ENCODE measurements at places on chromosomes 4 and X.

- DNase-seq: peak; percentile 2
Observed at GRCh38 chrX:116232833-116233232, 62.3 kb downstream of the AGTR2 start.

GRCh38 chr4:17535242-17535641 is 20.3 kb downstream of the CLRN2 start:
- no peak for DNase-seq

DNA sequence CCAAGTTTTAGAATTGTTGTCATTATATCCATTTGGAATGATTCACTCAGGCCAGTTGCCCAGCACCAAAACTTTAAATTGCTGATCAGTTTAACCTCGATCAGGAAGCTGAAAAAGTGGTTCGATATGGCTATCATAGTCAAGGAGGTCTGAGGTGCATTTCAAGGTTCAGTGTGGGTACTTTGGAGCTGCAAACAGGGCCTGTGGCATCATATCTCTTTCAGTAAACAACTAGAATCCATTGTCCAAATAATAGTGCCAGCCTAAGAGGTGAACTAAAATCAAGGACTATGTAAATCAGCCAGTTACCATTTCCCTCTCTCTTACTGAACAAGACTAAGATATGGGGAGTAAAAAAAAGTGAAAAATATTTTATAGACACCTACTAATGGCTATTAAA is 14.2 kb downstream of the TMEM47 start:
- DNase-seq: no peak

- DNase-seq: no peak
Observed at GRCh38 chrX:130084631-130085237, 25.6 kb downstream of the ELF4 start.

GRCh38 chr4:113684534-113685091 is 76.9 kb downstream of the CAMK2D start:
- DNase-seq: peak; percentile 20

- peak; percentile 22 for DNase-seq
Observed at GRCh38 chr4:18689308-18690115, 668.0 kb upstream of the LCORL start.

GRCh38 chr4:2535376-2536192 is 863 bp upstream of the FAM193A start:
- DNase-seq: no peak

GRCh38 chr4:170083541-170083940 is 6.2 kb downstream of the AADAT start:
- no peak for DNase-seq

GRCh38 chrX:109830704-109831206 is 97.7 kb upstream of the ACSL4 start:
- DNase-seq: no peak

DNA sequence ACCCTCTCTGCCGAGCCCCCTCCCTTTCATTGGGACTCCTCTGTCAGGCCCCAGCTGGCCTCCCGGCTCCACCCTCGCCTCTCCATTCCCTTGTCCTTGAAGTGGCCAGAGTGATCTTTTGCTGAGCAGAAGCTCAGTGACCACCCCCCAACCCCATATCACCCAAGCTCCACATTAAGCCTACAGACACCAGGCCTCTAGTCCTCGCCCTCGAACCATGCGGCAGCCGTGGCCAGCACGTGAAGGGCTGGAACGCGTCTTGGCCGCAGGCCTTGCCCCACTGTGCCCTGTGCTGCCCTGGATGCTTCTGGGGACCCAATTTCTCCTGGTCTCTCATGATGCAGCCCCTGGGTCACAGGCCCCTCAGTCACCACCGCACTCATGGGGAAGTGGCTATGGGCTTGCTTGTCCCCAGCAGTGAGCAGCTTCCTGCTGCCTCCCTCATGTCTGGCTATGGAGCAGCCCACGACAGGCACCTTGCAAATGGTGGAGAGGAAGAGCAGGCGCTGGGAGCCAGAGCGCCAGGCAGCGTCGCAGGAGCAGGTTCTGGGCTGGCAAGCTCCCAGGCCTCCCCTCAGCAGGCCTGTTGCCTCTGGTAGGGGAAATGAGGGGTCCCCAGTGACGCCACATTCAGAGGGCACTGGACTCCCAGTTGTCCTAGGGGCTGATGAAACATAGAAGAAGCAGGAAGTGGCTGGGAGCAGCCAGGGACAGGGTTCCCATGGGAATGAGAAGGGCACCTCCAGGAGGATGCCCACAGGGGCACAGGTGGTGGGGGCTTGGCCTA is 757 bp upstream of the SRPK3 start:
- DNase-seq: no peak

DNA sequence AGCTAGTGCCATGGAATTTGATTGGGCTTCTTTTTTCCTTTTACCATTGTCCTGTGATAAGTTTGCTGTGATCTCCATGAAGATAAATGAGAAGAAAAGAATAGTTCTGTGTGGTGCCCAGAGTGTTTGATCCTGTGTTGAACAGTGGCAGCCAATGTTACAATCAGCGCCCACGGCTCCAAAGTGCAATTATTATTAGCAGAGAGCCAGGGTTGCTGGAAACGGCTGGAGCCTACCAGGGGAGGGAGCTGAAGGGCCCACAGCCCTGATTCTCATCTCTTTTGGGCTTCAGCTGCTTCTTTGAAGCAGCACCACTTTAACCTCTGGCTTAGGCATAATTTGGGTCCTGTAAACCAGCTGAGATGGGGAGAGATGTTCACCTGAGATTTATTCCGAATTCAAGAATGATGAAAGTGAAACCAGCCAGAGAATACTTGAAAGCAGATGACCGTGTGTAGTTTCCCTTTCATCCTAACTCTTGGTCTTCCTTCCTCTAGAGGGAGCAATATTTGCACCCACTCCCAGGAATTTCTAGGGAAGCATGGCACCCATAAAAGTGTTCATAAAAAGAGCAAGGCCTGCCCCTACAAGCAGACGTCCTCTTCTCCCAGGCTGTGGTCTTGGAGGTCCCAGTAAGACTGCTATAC is 298.3 kb downstream of the EVC2 start:
- no peak for DNase-seq
